ENCODE measurements at places on chromosomes 7 and 10.

DNA sequence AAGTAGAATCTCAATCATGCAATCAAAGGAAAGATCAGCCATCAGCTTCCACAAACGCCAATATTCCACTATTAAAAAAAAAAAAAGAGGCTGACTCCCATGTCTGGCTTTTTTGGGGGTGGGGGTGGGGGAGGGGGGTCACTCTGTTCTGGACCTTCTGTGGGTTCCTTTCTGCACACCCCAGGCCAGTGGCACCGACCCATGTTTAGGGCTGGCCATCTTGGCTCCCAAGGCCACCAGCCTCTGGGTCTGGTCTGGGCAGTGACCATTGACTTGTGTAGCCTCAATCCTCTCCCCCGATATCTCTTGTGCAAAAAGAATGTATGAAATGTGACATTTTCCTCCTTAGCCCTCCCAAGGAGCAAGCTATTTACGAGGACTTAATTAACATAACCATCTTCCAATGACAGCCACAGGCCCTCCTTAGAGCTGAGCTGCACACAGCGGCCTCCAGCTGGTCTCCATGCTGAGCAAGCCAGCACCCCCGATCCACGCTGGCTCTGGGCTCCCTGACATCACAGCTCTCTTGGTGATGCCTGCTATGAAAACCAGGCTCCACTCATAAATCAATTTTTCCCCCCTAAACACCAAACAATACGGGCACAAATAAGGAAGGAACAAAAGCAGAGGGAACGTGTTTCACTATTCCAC lies 100.1 kb downstream of the ZRANB1 start:
- DNase-seq: no peak

GRCh38 chr7:25619963-25620799 lies 391.9 kb upstream of the NPVF start:
- no peak for DNase-seq

- no peak for DNase-seq
Measured at GRCh38 chr10:76582531-76582930, 1055.1 kb downstream of the KCNMA1 start.

GRCh38 chr10:13993673-13994089 lies 337.0 kb downstream of the FRMD4A start:
- no peak for DNase-seq

DNA sequence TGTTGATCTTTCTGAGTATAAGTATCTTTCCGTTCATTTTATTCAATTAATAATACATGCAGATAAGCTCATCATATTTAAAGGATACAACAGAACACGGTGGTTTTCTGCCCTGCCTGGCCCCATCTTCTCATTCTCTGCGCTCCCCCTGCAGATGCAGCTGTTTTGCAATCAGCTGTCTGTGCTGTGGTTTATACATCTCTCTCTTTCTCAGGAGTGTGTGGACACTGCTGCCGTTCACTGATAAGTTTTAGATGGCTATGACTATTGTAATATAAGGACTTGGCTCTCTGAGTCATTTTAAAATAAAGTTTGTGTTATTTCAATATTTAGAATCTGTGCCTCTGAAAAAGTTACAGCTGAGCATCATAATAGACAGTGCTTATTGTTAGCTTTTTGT lies 54.5 kb downstream of the CUL1 start:
- no peak for DNase-seq

GRCh38 chr7:20798081-20798693 lies 11.5 kb upstream of the SP8 start:
- no peak for DNase-seq

DNA sequence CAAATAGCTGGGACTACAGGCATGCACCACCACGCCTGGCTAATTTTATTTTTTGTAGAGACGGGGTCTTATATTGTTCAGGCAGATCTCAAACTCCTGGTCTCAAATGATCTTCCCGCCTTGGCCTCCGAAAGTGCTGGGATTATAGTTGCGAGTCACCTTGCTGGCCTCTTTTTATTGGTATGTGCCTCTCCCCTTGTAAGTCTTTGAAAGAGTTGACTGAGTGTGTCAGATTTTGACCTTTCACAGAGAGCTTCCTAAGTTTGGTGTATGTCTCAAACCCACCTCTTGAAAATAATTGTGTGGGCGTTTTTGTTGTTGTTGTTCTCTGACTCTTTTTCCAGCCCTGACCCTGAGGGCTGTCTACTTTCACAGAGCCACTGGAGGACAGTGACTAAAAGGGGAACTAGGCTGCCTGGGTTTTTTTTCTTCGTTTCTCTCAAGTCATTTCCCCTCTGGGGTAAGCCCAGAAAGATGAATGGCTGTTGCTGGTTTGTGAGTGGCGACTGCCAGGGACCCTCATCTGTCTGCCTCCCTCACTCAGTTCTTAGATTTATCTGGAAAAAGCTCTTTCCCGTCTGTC lies 262.8 kb downstream of the ZEB1 start:
- DNase-seq: no peak

GRCh38 chr7:96344236-96344635 lies 22.3 kb upstream of the SLC25A13 start:
- no peak for DNase-seq

- no peak for DNase-seq
Measured at GRCh38 chr7:77664715-77665114, 31.5 kb upstream of the RSBN1L start.

- DNase-seq: no peak
Measured at GRCh38 chr10:123103944-123104343, 31.8 kb upstream of the HMX3 start.

- no peak for DNase-seq
Measured at GRCh38 chr7:96033009-96033598, 260.8 kb downstream of the DYNC1I1 start.

DNA sequence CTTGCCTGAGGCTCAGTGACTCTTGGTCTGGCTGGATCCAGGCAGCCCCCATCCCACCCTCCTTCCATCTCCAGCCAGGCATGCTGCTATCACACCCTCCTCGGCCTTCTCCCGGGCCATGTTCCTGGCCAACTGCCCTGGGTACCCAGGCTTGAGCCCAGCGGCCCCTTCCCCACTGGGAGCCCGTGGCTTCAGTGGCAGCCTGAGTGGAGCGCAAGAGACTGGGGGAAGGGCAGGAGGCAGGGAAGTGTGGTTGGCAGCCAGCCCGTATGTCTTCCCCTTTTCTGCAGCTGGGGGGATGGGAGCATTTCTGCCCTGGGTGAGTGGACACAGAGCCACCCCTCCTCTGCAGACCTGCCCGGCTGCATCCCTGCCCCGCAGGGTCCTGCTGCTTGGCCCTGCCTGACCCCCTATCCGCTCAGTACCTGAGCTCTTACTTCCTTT lies 148.5 kb downstream of the ARHGAP22 start:
- DNase-seq: no peak

DNA sequence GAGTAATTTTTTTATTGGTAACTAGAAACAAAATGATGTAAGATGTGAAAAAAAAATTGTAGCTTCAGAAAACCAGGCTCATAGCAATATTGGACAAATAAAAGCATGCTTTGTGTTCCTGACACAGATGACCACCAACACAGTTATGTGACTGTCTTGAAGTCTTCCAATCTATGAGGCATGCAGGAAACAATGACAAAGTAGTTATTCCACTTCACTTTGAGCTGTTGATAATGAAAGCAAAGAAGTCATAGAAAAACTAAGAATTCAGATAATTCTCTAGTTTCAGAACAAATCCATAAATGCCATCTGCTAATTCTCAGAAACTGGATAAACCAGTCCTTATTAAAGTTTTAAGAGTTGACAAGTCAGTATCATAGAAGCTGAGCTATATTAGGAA lies 378.4 kb upstream of the SEMA3D start:
- no peak for DNase-seq

DNA sequence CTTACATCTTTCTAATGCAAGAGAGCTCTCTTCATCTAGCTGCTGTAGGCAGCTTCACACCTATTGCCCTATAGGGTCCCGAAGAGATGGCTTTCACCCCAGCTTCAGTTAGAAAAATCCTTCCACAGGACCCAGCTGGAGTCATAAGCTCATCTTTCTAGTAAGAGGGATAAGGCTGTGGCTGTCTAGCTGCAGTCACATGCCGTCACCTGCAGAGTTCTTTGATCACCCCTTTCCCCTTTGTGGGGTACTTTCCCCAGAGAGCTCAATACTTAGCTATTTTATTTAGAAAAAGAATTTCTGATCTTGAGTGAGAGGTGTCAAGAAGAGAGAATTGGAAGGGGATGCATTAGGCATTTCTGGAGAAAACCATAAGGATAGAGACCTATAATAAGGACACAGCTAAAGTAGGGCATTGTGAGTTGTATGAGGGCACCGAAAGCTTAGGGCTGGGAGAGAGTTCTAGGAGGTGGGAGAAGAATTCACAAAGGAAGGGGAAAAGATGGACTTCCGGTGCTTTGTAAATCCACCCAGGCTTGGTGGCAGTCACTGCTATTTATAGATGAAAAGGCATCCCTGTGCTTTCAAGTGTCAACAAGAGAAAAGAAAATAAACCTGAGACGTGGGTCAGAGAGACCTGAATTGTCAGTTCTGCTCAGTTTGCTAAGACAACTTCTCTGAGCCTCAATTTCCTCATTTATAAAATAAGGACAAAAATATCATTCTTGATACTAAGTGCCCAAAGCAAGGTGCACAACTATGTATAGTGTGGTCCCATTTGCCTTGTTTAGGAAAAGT lies 11.1 kb upstream of the ST8SIA6 start:
- DNase-seq: no peak

GRCh38 chr7:41189866-41190265 lies 513.0 kb downstream of the INHBA start:
- DNase-seq: no peak

DNA sequence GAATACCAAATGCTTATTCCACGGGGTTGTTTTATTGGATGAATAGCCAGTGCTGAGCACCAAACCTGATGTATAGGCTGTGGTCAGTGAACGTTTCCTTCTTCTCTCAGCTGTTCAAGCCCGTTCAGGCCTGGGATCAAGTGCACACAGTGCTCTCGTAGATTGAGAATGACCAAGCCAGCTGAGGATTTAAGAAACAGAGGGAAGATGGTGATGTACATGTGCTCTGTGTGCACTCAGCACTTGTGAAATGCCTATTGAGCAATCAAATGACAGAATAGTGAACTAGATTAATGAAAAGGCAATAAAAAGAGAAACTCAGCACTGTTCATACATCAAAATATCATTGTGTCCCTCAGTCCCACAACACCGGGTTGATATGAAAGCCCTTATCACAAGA lies 302.5 kb downstream of the BMPER start:
- no peak for DNase-seq

- no peak for DNase-seq
Measured at GRCh38 chr10:71643904-71644303, 75.7 kb downstream of the C10orf105 start.

Measured in stimulated activated CD8-positive, alpha-beta memory T cell treated with anti-CD3 and anti-CD28 coated beads, Interleukin-7, amount 100 ng/mL, for 24 hours (primary cell).